Esophagus squamous epithelium (tissue), 5 donors: ENCODE measurements at places on chromosomes 16 and 17. TPM values are rescaled to one million over a fixed set of nuclear protein-coding genes. Genes with fewer than 3 reads are reported as not detected.

The ANTKMT gene
- 29.1 TPM for total RNA-seq

- no peak overlapping the region for H3K27ac ChIP-seq
- no peaks in the 10 kb centered on the region for H3K36me3 ChIP-seq
- no peak for DNase-seq
- no peaks in the 10 kb centered on the region for H3K27me3 ChIP-seq
- H3K4me3 ChIP-seq: no peak overlapping the region
Observed at GRCh38 chr16:64234200-64234599, 887.7 kb downstream of the CDH11 start.

The BCL6B gene
- 0.56 TPM for total RNA-seq

DNA sequence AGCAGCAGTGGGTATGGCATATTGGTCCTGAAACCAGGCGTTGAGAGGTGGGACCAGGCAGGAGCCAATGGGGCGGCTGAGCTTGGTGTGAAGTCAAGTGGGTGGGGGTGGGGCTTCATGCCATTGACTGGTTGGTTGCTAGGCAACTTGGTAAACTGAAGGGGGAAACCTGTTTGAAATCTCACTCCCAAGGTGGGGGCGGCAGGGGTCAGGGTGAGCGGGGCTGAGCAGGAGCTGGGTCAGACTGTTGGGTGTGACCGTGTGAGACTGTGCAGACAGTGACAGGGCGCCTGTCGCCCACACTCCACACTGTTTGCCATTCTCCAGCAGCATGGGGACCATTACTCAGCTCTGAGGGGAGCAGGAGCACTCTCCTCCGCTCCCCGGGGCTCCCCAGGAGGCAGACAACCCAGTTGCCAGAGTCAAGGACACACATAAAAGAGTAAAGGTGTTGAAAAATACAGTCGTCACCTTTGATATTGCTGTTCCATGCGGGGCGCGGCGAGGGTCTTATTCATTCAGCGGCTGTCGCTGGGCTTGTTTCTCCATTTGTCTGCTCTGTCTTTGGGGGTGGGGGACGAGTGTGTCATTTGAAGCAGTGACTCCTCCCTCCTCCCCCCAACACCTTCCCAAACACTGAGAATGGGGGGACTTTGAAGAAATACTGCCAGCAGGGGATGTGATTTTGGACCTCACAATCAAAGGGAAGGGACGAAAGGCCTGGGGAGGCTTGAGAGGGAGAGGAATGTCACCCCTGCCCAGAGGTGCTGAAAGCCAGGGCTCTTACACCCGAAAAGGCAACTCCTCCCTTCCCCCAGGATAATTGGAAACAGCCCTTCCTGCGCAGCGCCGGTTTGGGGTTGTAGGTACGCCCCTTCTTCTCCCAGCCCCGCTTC lies 1.2 kb upstream of the EFNB3 start:
- H3K4me3 ChIP-seq: no peak overlapping the region
- H3K27me3 ChIP-seq: peaks cover 6% of the 10 kb centered on the region
- H3K36me3 ChIP-seq: no peaks in the 10 kb centered on the region
- no peak for DNase-seq
- peaks cover 19% of the 10 kb centered on the region for H3K4me1 ChIP-seq
- no peak overlapping the region for H3K27ac ChIP-seq

The MT1G gene
- 5.8 TPM for total RNA-seq

The KRTAP9-2 gene
- not detected for total RNA-seq

The ANKRD40CL gene
- total RNA-seq: not detected

GRCh38 chr17:16419074-16419928 lies 3.9 kb downstream of the TRPV2 start:
- no peak overlapping the region for H3K4me3 ChIP-seq
- H3K4me1 ChIP-seq: peaks cover 55% of the 10 kb centered on the region
- no peaks in the 10 kb centered on the region for H3K27me3 ChIP-seq

- no peak for DNase-seq
- no peaks in the 10 kb centered on the region for H3K36me3 ChIP-seq
- peak overlapping the region; percentile 91 for H3K27ac ChIP-seq
- H3K4me1 ChIP-seq: peaks cover 39% of the 10 kb centered on the region
- no peak overlapping the region for H3K4me3 ChIP-seq
Observed at GRCh38 chr17:40541060-40541872, 24.0 kb downstream of the CCR7 start.

- H3K27ac ChIP-seq: no peak overlapping the region
- no peaks in the 10 kb centered on the region for H3K27me3 ChIP-seq
- no peak overlapping the region for H3K4me3 ChIP-seq
Observed at GRCh38 chr16:17448640-17449638, 21.8 kb downstream of the XYLT1 start.

- no peak overlapping the region for H3K4me3 ChIP-seq
- no peaks in the 10 kb centered on the region for H3K27me3 ChIP-seq
- DNase-seq: no peak
- no peaks in the 10 kb centered on the region for H3K4me1 ChIP-seq
- no peaks in the 10 kb centered on the region for H3K36me3 ChIP-seq
- no peak overlapping the region for H3K27ac ChIP-seq
Observed at GRCh38 chr17:63262751-63263476, 183.2 kb downstream of the CYB561 start.

DNA sequence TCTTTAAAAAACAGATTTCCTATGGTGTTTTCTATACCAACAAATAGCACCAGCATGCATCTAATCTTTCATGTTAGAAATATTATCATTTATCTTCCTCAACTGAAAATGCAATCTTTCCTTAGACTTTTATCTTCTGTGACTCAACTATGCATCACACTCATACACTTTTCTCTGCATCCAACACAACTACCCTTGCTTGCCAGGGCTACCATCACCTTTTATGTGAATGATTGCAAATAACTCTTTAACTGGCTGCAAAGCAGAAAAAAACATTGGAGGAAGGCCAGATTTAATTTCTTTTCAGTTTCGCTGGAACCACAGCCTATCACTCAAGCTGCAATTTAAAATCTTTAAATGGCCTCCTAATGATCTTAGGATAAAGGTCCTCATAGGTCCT lies 212.9 kb downstream of the CDH8 start:
- no peaks in the 10 kb centered on the region for H3K4me1 ChIP-seq
- no peak for DNase-seq
- H3K36me3 ChIP-seq: no peaks in the 10 kb centered on the region
- H3K27me3 ChIP-seq: no peaks in the 10 kb centered on the region
- H3K4me3 ChIP-seq: no peak overlapping the region
